NT2/D1 (cell line): ENCODE measurements at places on chromosomes 13 and 19.

DNA sequence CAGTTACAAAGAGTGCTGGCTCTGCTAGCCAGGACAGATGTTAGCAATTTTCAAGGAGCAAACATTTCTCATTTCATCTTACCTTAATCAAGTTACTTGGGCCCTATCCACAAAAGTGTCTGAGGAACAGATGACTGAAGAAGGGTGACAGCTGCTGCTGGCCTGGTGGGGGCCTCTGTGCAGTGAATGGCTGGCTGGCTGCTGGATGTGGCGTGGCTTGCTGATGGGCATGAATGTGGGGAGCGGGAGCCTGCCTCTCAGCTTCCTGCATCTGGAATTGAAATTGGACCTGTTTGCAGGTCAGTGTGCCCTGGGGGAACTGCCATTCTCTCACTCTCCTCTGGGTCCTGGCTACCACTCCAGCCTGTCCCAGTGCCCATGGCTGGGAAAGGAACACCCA is 94.7 kb downstream of the RGCC start:
- DNase-seq: no peak

GRCh38 chr13:80501556-80501955 is 160.6 kb upstream of the SPRY2 start:
- no peak for DNase-seq

GRCh38 chr13:98181111-98181815 is 4.2 kb upstream of the RNF113B start:
- no peak for DNase-seq

DNA sequence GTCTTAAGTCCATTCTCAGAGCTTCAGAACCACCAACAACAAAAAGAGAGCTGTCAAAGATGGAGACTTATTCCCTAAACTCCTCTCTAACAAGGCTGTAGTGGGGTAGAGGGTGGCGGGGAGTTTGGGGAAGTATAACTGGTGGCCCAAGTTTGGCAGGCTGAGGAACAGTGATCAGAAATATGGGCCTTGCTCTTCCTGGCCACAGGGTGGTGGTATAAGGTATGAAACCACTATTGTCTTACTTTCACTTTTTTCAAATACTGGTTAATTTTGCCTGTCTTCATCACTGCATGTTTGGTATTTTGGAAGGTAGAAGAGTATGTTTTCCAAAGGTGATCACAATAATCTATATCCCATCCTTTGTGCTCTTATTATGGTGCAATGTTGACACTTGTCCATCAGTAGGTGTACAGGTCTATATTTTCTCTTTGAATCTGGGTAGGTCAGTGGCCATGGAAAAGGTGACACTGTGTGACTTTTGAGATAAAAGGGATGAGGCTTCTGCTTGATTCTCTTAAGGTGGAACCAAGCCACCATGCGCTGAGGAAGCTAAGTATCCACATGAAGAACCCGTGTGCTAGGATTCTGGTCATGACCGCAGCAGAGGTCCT is 23.2 kb upstream of the GPC5 start:
- no peak for DNase-seq

- no peak for DNase-seq
Observed at GRCh38 chr19:45971260-45971902, 2.3 kb downstream of the NOVA2 start.

DNA sequence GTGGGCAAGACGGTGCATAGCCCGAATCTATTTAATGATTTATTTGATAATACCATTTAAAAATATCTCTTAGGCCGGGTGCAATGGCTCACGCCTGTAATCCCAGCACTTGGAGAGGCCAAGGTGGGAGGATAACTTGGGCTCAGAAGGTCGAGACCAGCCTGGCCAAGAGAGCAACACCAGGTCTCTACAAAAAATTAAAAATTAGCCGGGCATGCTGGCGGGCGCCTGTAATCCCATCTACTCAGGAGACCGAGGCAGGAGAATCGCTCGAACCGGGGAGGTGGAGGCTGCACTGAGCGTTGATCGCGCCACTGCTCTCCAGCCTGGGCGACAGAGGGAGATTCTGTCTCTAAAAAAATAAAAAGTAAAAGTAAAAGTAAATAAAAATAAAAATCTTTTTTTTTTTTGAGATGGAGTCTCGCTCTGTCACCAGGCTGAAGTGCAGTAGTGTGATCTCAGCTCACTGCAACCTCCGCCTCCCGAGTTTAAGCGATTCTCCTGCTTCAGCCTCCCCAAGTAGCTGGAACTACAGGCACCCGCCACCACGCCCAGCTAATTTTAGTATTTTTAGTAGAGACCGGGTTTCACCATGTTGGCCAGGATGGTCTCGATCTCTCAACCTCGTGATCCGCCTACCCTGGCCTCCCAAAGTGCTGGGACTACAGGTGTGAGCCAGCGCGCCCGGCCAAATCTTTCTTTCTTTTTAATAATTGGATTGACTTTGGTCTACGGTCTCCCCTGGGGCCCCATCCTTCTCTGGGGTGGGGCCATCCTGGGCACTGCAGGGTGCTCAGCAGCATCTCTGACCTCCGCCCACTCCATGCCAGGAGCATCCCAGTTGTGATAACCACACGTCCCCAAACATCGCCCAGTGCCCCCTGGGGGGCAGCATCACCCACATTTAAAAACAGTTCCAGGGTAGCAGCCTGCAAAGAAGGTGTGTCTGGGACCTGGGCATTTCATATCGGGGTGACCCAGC is 90.7 kb downstream of the GNG7 start:
- DNase-seq: no peak

DNA sequence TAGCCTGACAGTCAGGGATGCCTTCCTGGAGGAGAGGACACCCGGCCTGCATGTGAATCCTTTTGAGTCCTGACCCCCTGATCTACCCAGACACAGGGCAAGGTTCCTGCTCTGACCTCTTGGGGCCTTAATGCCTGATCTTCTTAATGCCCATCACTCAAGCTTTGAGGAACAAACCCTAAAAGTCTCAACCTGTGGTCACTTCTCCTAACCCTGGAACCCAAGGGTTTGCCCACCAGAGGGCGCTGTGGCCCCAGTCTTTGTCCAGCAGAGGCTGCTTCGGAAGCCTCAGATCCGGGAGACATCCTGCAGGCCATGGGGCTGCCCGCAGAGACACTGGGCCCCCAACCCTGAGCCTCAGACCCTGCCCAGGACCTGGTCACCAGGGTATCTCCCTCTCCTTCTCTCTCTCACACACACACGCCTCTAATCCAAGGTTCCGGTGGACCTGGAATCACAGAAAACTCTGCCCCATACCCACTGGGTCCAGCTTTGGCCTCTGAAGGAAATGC is 9.8 kb upstream of the DPF1 start:
- DNase-seq: no peak

DNA sequence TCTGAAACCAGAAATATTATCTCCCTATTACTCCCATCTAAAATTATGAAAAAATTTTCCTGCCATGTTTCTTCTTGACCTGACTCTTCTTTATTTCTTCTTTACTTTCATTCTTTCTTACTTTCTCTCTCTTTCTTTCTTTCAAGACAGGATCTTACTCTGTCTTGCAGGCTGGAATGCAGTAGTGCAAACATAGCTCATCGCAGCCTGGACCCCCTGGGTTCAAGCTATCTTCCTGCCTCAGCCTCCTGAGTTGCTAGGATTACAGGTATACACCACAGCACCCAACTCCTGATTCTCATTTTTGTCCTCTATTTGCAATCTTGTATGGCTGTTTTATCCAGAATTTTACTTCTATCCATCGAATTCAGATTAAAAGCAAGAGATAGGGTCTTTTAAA is 631.1 kb downstream of the TBC1D4 start:
- DNase-seq: no peak

DNA sequence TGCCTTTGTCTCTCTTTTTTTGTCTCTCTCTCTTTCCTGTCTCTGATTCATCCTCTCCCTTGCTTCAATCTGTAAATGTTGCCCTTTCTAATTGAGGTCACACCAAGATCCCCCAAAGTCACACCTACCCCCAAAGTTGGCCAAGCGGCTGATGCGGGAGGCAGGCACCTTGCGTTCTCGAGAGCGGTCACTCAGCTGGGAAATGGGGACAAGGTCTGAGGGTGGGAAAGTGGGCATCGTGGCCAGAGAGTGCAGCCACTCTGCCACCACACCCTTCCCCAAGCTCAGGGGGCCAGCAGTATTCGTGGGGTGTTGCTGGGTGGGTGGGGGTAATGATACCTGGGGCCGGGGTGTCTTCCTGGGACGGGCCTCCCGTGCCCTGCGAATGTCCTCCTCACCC is 2.7 kb downstream of the COQ8B start:
- no peak for DNase-seq

DNA sequence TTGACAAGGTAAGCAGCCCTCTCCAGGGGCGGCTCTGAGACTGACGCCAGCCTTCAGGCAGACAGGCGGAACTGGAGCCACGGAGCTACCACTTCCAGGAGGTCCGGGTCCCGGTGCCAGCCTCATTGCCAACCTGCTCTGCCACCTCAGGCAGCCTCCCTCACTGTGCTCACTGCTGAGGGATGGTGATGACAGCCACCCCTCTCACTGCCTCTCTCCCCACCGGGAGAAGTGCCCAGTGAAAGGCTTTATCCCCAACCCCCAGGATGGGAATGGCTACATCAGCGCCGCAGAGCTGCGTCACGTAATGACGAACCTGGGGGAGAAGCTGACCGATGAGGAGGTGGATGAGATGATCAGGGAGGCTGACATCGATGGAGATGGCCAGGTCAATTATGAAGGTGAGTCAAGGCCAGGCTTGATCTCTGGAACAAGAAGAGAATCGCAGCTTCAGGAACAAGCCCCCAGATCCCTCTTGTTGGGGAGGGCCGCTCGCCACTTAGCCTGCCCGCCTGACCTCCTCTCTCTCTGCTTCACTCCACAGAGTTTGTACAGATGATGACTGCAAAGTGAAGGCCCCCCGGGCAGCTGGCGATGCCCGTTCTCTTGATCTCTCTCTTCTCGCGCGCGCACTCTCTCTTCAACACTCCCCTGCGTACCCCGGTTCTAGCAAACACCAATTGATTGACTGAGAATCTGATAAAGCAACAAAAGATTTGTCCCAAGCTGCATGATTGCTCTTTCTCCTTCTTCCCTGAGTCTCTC is 7.6 kb downstream of the CALM3 start:
- no peak for DNase-seq

DNA sequence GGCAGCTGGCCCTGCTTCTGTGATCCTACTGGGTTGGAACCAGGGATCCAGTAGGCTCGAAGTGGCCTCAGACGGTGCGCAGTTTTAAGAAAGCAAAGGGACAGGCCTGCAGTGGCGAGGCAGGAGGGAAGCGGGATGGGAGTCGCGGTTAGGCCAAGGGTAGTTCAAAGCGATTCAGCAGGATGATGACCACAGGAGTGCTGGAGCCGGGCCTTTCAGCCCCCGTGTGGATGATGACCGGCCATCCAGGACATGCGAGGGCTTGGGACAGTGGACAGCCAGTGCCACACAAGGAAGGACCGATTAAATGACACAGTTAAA is 854 bp downstream of the RNASEH2B start:
- no peak for DNase-seq

DNA sequence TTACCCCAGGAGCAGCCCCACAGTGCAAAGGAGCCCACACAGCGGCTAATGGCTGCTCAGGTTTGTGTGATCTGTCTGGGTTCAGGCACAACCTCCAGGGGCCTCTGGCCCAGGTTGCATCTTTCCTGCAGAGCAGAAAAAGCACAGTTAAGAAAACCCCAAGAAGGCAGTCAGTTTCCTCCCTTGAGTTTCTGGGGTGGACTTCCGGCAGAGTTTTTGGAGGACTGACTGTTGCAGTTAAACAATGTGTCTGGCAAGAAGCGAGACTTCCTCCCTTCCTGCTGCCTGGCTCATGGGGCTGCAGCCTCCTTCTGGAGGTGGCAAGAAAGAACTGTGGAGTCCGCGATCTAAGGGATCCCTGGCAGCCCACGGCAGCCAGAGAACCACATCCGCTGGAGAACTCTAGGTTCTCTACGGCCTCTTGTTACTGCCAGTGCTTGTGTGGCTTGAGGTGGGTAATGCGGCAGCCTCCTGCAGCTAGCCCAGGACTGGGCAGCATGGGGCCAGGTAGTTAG is 114.4 kb downstream of the ZDHHC20 start:
- DNase-seq: no peak

DNA sequence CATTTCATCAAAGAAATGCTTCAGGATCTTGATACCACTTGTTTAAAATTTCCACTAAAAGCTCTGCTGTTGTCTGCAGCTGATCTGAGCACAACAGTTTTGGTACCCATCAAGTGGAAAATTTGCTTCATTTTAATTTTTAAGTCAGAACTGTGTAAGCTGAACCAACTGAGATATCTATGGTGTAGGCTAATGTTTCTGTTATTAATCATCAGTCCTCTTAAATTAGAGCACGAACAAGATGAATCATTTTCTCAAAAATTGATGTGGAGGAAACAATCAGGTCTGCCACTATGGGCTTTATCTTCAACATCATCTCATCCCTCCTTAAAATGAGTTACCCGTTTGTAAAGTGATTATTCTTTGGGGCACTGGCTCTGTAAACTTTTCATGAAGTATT is 221.5 kb upstream of the NBEA start:
- DNase-seq: no peak

GRCh38 chr13:113969973-113970611 is 3.8 kb downstream of the C13orf46 start:
- no peak for DNase-seq

GRCh38 chr19:55452749-55453346 is 8.6 kb downstream of the ISOC2 start:
- peak; percentile 54 for DNase-seq

GRCh38 chr19:30097746-30098280 is 155.8 kb downstream of the URI1 start:
- DNase-seq: no peak

DNA sequence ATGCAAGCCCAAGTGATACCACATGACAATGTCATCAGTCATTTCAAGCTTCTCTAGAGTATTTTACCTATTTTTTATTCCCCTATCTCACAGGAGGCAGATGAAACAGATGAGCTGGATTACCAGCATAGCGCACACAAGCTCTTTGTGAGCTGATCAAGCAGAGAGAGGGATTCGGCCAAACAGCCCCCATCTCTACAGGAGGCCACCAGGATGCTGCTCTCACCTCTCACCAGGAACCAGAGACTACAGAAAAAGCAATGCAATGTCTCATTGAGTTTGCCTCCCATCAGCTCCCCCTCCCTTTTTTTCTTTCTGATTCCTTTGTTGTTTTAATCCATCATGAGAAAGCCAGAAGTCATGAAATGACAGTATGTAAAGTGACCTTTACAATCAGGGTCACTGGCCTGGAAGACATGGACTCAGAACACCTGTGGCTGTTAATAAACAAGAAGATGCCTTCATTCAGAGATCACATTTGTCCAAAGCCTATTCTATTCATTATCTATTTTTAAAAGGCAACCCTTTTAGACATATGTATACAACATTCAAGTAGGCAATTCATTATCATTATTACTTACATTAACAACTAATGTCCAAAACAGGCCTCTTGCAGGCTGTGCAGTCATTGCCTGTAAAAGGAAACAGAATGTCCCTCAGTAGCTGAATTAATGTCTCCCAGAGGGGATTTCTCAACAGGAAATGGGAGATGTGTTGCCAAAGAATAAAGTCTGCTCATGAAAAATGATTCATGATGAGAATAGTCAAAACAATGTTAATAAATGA is 656.6 kb downstream of the TBC1D4 start:
- DNase-seq: no peak
